ENCODE measurements at places on chromosomes 3 and 15.
A peak's percentile ranks its signal among the peaks of the same experiment; 100 is the strongest.

DNA sequence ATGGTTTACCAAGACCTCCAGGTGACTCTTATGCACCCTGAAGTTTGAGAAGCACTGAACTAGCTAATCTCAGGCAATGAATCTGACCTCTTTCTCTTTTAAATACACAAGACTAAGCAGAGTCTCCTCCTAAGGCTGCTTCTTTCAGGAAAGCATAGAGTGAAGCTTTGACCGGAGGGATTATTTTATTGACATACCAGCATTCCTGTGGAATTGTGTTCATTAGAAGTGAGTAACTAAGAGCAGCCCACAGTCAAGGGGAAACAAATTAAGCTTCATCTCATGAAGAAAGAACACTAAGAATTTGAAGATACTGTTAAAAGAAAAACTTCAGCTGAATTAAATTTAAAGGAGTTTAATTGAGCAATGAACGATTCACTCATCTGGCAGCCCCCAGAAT is 963.5 kb downstream of the NTRK3 start:
- no peak for DNase-seq

GRCh38 chr3:141840737-141841544 is 35.5 kb upstream of the ATP1B3 start:
- no peak for DNase-seq

- peak; percentile 48 for DNase-seq
Measured at GRCh38 chr3:101827211-101828174, 21.8 kb upstream of the NFKBIZ start.

- DNase-seq: no peak
Measured at GRCh38 chr3:196569003-196569516, 600 bp downstream of the FBXO45 start.

GRCh38 chr3:48475188-48475587 is 28.7 kb downstream of the ATRIP start:
- DNase-seq: no peak

- no peak for DNase-seq
Measured at GRCh38 chr3:174620138-174620537, 239.0 kb upstream of the NAALADL2 start.

DNA sequence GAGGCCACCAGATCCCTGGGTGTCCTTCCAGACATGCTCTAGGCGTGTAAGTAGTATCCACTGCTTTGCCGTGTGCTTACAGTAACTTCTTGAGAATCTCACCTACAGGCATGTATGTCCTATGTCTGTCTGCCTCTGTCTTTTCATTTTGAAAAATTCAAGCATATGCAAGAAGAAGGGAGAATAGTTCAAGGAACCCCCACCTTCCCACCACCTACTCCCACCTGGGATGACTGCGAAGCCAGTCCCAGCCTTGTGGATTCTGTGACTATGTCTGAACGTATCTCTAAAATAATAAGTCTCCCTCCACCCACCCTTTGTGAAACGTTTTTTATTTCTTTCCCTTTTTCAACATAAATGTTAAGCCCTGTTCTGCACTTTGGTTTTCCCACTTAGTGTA is 15.0 kb downstream of the CHST13 start:
- no peak for DNase-seq

GRCh38 chr15:72175186-72176044 is 22.2 kb downstream of the GRAMD2A start:
- no peak for DNase-seq

- peak; percentile 11 for DNase-seq
Measured at GRCh38 chr3:152961323-152961722, 126.4 kb downstream of the P2RY1 start.

DNA sequence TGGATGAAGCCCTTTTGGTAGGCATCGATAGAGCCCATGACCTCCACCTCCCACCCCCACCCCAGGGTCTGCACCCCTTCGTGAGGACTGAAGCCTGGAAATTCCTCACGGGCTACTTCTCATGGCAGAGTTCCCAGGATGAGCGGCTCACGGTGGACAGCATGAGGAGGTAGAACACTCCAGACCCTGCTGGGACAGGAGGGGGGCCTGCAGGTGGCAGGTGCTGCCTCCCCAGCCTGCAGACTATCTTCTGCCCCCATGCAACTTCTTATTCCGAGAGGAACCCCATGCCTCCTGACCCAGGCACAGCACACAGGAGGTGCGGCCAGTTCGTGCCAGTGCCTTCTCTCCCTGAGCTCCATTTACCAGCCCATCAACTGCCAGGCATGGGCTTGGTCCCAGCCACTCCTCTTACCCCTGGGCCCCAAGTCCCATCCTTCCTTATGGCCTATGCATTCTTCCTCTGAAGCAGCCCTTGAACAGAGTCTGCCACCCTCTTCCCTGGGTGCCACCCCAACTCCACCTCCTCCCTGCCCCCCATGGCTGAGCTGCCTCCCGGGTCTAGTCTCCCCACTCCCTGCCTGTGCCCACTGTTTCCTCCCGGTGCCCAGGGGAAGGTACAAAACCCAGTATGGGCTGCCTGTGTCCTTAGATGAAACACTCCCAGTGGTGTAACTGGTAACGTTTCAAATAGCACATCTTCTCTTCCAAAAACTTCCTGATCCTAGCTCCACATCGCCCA is 8.4 kb downstream of the TBC1D21 start:
- no peak for DNase-seq

GRCh38 chr3:141939759-141940158 is 63.3 kb downstream of the ATP1B3 start:
- DNase-seq: no peak

- DNase-seq: no peak
Measured at GRCh38 chr15:51589881-51590568, 32.5 kb downstream of the DMXL2 start.

DNA sequence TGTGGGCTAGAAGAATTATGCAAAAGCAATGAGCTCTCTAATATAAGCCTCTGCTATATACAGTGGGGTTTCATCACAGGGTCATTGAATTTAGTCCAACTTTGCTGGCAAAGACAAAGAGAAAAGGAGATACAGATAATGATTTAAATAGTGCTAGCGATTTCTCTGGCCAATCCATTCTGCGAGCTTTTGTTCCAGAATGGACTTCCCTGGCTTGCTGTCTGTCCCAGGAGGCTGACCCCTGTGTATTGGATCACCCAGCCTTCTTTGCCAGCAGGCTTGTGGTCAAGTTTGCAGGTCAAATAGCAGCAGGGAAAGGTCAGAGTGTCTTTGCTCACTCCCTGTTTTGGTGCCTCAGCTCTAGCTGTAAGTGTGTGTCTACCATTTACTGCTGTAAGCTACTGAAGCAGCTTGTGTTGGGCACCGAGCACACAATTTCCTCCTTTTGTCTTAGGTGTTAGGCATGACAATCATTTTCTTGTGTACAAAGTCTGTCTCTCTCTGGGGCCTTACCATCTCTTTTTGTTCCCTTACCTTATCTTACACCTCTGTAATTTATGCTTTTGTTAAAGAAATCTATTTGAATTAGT is 55.7 kb downstream of the UNC13C start:
- no peak for DNase-seq

DNA sequence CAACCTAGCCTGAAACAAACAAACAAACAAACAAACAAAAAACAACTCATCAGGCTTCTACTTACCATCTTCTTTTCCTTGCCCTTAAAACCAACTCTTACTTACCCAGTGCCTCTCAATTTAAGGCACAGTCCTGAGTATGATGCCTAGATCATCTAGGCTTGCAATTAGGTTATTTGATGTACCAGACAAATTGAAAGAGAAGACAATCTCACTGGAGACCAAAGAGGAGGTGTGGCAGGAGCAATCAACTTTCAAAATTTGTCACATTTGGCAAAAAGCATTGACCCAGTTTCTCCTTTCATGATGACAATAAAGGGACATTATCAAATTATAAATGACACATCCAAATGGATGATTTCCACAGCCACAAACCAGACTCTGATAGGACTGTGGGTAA is 36.0 kb downstream of the AAGAB start:
- DNase-seq: no peak

DNA sequence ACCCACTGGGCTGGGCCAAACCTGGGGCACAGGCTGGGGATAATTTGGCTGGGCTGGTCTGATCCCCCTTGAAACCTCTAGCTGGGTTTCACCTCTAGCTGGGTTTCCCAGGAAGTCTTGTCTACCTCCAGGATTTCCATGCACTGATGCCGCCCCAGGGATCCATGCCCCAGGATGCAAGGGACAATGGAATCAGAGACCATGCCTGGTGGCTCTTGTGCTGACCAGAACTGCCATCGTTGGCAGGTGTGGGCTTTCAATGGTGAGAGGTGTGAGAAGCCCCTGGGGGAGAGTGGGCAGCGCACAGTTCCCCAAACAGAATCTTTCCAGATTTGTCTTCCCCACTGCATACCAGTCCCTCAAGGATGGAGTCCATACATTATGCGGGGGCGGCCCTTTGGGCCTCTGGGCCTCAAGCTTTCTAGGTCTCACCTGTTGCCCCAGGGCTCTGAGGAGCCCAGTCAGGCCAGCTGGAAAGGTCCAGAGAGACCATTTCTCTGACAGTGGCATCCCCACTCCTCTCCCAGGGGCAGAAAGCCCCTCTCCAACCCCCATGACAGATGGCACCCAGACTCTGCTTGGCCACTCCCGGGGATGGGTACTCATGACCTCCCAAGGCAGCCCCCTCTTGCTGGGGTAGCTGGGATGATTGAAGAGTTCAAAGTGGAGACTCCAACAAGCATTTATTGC is 35.4 kb downstream of the EPHB3 start:
- no peak for DNase-seq

All from AG09319 (cell line).